ENCODE measurements at places on chromosomes 12 and 14. TPM values are rescaled to one million over a fixed set of nuclear protein-coding genes. Genes with fewer than 3 reads are reported as not detected.

The KRT81 gene
- total RNA-seq, result not detected

The TC2N gene
- total RNA-seq, result 5.7 TPM

The HELB gene
- 3.3 TPM for total RNA-seq

The SMOC1 gene
- total RNA-seq, result 12.2 TPM

The IRAK3 gene
- total RNA-seq, result 4.1 TPM

The AQP6 gene
- not detected for total RNA-seq

The RPL10L gene
- total RNA-seq, result not detected

All from frontal cortex (tissue), 4 donors.